T follicular helper cell (primary cell): ENCODE measurements at places on chromosomes 5 and 9.

DNA sequence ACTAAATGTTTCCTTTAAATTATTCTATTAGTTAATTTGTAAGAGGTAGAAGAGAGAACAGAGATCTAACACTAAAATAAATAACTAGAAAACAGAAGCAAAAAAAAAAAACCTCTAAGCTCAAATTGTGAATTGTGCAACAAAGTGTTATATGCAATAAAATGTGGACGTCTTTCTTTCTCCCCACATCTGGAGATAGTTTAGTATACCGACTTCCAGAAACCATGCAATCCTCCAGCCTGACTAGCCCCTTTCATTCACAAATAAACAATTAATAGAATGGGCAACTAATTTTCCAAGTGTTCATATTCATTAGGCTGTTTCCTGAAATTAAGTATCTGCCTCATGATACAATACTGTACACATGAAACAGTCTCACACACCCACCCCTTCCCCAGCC is 258.5 kb downstream of the BNC2 start:
- DNase-seq = no peak

- DNase-seq = no peak
These were observed 54.7 kb upstream of the TTC39B start for GRCh38 chr9:15361737-15362136.

- no peak for DNase-seq
These were observed 16.3 kb upstream of the MROH2B start for GRCh38 chr5:41087461-41087860.

- no peak for DNase-seq
These were observed 1092.0 kb downstream of the MAT2B start for GRCh38 chr5:164597293-164597900.

DNA sequence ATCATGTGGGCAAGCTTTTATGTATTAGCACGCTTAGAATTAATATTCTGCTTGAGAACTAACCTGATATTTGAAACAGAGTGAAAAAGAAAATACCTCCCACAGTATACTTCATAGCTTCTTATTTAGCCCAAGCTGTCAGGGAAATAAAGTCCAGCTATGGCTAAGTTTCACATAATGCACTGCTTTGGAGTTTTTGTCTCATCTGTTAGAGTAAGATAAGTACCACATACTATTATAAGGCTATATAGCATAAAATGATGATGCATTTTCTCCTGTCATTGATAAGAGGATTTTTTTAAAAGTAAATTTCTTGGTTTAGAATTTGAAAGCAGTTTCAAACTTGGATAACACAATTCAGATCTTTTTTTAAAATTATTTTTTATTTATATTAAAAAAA is 2.4 kb upstream of the ANKDD1B start:
- no peak for DNase-seq

DNA sequence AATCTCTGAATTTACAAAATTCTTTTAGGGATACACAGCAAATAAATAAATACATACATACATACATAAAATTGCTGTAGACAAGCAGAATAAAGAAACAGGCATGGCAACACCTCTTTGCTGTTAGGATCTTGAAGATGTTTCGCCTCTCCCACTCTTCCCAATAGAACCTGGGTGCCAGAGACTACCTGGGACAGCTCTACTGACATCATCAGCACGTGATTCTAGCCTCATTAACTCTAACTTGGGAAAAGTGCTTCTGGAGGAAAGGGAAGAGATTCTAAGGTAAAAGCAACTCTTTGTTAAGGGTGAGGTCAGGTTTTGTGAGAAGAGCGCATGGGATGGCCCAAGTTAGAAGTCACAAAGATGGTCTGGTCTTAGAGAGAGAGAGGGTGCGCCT is 339.1 kb downstream of the RFX3 start:
- DNase-seq = no peak

DNA sequence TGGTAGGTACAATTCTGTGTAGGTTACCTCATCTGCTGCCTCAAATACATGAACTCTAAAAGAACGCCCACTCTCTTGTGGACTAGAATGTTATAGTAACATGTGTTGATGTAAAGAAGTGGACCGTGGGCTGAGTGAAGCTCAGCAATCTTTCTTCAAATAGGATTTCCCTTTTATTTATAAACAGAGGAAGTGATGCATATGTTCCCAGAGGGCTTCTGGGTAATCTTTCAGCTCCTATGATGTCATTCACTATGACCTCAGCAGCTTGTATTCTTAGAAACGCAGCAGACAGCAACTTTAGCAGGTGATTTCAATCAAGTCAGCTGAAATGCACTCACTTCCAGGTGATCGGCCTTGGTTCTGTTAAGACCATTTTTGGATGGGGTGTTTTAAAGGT is 14.4 kb downstream of the F2RL2 start:
- DNase-seq = no peak
